Gastroesophageal sphincter (tissue), 4 donors: ENCODE measurements at places on chromosomes 5 and 9. TPM values are rescaled to one million over a fixed set of nuclear protein-coding genes. Genes with fewer than 3 reads are reported as not detected.

Gene C1QTNF2
- 2.5 TPM for total RNA-seq

Gene FCHO2
- 27.3 TPM for total RNA-seq

DNA sequence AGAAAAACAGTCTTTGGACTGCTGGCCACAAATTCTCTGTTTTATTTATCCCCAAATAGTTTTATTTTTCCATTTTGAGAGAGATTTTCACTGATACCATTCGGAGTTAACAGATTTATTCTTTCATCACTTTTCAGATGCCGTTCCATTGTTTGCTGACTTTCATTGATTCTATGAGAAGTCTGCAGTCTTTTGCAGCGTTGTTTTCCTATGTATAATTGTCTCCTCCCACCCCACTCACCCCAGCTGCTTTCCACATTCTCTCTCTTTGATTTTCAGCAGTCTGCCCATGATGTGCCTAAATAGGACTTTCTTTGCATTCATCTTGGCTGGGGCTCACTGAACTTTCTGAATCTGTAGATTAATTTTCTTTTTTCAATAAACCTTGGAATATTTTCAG lies 107.6 kb downstream of the C9orf50 start:
- ATAC-seq: no peak
- no peak overlapping the region for H3K4me3 ChIP-seq
- no peak overlapping the region for H3K27ac ChIP-seq
- H3K36me3 ChIP-seq: no peaks in the 10 kb centered on the region

- H3K27ac ChIP-seq: no peak overlapping the region
- no peak for ATAC-seq
- H3K27me3 ChIP-seq: no peaks in the 10 kb centered on the region
- H3K4me1 ChIP-seq: no peaks in the 10 kb centered on the region
- H3K36me3 ChIP-seq: no peaks in the 10 kb centered on the region
Measured at GRCh38 chr5:82859451-82860140, 217.6 kb downstream of the TMEM167A start.

GRCh38 chr5:109907189-109907588 lies 217.5 kb downstream of the MAN2A1 start:
- H3K27me3 ChIP-seq: no peaks in the 10 kb centered on the region
- peaks cover 7% of the 10 kb centered on the region for H3K4me1 ChIP-seq
- no peak overlapping the region for H3K4me3 ChIP-seq
- no peak for ATAC-seq
- no peak overlapping the region for H3K27ac ChIP-seq

- no peaks in the 10 kb centered on the region for H3K36me3 ChIP-seq
- no peaks in the 10 kb centered on the region for H3K4me1 ChIP-seq
- H3K27ac ChIP-seq: no peak overlapping the region
- no peak overlapping the region for H3K4me3 ChIP-seq
- no peaks in the 10 kb centered on the region for H3K27me3 ChIP-seq
- ATAC-seq: no peak
Measured at GRCh38 chr5:179755022-179755421, 22.4 kb downstream of the MAML1 start.

- ATAC-seq: no peak
- peaks cover 41% of the 10 kb centered on the region for H3K36me3 ChIP-seq
- H3K4me3 ChIP-seq: no peak overlapping the region
- no peak overlapping the region for H3K27ac ChIP-seq
- peaks cover 2% of the 10 kb centered on the region for H3K4me1 ChIP-seq
Measured at GRCh38 chr9:76390656-76391055, 3.6 kb downstream of the RFK start.

DNA sequence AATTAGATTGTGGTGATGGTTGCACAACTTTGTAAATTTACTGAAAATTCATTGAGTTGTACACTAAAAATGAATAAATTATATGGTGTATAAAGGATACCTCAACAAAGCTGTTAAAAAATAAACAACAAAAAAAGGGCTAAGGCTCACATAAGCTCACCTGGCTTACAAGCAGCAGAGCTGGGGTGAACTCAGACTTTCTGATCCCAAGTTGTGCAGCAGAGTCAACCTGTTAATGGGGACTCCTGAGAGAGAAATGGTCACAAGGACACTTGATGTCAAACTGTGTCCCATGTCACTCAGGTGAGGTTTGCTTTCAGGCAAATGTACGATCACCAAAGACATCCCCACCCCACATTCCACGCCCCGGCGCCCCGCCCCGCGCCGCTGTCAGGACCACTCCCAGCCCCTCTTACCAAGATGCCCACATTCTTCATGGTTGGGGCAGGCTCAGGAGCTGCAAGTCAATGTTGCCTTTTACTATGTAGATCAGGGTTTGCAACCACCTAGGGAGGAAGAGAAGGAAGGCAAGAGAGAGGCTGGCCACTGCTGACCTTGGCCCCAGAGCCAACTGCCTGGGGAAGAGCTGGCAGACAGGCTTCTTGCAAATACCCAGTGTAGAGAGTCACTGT lies 22.4 kb upstream of the SLC36A1 start:
- no peaks in the 10 kb centered on the region for H3K4me1 ChIP-seq
- no peaks in the 10 kb centered on the region for H3K27me3 ChIP-seq
- no peaks in the 10 kb centered on the region for H3K36me3 ChIP-seq
- no peak overlapping the region for H3K4me3 ChIP-seq
